ENCODE measurements at places on chromosomes 2 and 18.

GRCh38 chr18:54250846-54251261 lies 18.5 kb upstream of the POLI start:
- DNase-seq, result no peak

DNA sequence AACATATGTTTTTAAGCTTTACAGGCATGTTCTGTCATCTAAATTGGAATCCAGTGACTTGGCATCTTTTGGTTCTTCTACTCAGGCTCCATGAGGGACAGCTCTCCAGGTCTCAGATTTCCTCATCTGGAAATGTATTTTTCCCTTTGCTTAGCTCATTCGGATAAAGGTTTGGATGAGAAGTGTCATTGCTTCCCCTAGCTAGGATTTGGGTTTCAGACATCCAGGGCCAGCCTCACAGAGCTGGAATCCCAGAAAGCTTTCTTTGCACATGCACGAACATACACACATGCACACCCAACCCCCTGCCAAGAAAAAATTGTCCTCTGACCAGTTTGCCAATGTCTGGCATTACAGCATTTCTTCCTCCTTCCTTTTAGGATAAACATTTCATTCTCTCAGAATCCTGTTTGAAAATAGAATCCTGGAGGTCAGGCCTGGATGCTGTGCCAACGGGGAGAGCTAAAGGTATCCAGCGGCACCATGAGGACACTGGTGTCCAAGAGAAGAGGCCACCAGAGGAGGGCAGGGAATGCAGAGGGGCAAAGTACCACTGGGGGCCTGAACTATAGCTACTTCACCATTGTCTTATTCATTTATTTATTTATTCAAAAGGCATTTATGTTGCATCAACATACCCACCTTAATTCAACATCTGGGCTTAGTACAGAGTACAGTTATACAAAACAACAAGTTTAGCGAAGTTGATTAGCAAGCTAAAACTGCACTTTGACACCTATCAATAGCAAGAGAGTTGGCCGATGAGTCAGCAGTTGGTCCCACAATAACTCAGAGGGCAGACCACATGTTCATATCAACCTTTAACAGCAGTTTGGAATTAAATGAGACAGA lies 97.9 kb upstream of the ATL2 start:
- no peak for DNase-seq

- DNase-seq, result peak; percentile 90
These were observed at the start of gene ZNF397 for GRCh38 chr18:35240664-35241447. TSS of gene ZNF397 (plus strand) at chr18:35241034. CDS start at chr18:35242471, 1,437 bp downstream.

DNA sequence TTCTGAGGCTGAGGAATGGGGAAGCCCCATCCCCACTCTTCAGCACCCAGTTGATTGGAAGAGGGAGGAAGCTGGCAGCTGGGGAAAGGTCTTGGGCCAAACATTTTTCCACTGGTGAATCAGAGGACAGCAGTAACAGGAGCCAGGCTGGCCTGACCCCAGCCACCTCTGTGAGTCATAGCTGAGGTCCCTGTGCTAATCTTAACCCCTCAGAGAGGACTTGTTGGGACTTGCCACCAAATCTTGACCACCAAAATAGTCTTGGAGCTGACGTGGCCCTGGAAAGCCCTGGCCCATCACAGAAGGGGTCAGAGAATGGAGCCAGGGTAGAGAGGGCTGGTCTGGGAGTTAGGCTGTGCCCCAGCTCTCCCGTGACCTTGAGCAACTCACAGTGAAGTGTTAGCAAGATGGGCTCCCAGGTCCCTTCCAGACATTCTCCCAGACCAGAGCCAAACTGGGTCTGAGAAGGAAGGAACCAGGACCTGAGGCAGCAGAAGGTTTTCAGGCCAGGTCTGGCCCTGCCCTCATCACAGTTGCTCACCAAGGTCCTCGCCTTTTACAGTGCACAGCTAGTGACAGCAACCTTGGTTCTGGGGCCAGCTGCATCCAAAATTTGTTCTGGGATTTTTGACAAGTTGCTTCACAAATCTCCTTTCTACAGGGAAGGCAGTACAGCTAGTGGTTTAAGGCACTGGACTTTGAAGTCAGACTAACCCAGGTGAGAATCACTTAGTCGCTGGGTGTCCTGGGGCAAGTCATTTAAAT lies 266.6 kb downstream of the CYP26B1 start:
- DNase-seq, result no peak

DNA sequence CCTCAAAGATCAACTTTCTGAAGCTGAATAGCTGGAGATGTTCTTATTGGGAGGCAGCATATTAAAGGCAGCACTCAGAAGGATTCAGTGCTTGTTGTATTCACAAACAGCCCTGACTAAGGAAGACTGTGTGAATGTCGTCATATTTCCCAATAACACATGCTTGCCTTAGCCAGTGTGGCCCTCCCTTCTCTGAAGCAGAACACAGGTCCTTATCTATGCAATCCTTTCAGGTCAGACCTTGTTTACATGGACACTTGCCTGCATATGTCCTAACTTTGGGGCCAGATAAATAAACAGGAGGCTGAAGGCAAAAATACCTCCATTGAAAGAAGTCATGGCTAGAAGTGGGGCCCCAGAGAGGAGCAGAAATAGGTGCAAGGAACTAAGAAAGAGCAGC lies 97.2 kb downstream of the SLC4A3 start:
- no peak for DNase-seq
